ENCODE measurements at places on chromosomes 5 and 9. TPM values are rescaled to one million over a fixed set of nuclear protein-coding genes. Genes with fewer than 3 reads are reported as not detected.

DNA sequence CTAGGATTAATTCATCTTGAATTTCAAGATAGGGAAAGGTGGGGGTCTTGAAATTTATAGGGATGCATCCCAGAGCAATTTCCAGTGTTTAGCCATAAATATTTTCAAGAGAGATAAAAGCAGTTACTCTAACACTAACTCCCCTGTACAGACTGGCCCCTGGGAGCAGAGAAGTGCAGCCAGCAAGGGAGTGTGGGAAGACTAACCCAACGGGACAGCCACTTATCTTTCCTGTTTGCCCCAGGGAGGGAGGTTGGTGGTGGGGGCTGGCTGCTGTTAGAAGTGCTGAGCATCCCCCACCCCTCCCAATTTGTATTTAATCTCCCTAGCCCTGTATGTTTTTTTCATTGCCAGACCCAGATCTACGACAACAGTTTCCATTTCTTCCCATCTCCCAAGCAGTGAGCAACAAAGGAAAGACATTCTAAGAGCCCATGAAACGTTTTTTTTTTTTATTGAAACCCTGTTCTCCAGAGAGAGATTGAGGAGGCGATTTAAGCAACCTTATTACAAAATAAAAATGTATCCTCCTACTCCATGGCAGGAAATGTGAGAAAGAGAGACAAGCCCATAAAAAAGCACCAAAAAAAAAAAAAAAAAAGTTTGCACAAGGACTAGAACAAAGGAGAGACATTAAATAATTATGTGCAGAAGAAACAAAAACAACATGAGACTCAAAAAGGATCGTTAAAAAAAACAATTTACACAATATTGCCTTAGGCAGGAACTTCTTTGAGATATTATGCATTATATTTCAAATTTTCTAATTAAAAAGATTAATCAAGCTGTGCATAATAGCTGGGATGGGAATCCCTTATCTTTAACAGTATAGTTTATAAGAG lies 343.4 kb downstream of the ARHGEF28 start:
- no peak for DNase-seq

- DNase-seq: no peak
These were observed 2292.6 kb upstream of the C9orf72 start for GRCh38 chr9:29865764-29866313.

DNA sequence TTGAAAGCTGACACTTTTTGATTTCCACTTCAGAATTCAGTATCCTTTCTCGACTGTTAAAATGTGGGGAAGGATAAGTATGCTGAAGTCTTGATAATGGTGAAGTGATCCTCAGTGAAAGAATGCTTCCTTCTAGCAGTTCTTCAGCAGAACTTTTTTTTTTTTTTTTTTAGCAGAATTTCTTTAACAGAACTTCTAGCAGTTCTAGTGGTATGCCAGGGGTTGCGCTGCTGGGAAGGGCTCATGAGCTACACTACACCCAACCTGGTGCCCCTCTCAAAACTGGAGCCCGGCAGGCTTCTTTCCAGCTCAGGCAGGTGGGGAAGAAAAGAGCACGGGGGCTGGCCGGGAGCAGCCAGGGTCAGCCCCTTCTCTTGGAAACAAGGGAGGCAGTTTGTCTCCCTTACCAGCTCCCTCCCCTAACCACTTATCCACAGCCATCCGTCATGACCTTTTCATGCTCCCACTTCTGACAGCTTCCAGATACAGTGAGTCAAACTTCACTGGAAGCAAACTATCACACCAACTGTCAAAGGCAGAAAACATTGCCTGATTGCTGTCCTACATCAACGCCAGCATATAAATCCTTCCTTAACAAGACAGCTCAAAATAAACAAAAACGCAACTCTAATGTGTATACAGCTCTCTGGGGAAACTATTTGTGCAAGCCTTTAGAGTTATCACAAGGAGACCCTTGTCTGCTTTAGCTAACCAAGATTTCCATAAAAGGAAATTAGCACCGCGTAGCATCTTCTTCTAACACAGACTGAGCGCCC lies 211.5 kb downstream of the GAPVD1 start:
- DNase-seq: no peak

DNA sequence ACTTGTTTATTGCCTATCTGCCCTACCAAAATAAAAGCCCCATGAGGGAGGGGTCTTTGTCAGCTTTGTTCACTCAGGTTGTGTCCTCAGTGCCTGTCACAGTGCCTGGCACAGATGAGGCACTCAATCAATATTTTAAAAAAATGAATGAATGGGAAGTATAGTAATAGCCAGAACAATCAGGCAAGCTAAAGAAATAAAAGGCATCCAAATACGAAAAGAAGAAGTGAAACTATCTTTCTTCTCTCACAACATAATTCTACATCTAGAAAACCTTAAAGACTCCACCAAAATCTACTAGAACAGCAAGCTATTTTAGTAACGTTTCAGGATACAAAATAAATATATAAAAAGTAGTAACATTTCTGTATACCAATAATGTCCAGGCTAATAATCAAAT lies 37.8 kb upstream of the C5orf63 start:
- DNase-seq: no peak

Gene MZB1
- not detected for total RNA-seq

Gene KCTD16
- 0.10 TPM for total RNA-seq

Gene GGTA1
- not detected for total RNA-seq

Gene CARTPT
- total RNA-seq: not detected

GRCh38 chr5:151195622-151196021 lies 28.3 kb downstream of the CCDC69 start:
- DNase-seq: no peak

DNA sequence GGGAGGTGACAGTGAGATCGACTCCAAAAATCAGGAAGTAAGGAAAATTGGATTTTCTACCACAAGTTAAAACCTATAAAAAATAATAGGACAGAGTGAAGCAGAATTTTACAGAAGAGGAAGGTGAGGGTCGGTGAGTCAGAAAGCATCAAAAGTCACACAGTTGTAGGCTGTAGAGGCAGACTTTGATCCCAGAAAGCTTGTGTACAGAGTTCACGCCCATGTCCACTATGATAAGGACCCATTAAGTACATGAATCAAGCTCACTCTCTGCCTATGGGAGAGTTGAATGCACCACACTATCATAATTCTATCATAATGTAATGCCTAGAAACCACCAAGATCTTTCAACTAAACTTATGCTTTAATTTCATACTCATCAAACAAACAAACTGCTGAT lies 291.2 kb downstream of the PRELID2 start:
- DNase-seq: no peak

Gene C9
- total RNA-seq: not detected

GRCh38 chr5:20654746-20655145 lies 666.7 kb upstream of the CDH18 start:
- no peak for DNase-seq

DNA sequence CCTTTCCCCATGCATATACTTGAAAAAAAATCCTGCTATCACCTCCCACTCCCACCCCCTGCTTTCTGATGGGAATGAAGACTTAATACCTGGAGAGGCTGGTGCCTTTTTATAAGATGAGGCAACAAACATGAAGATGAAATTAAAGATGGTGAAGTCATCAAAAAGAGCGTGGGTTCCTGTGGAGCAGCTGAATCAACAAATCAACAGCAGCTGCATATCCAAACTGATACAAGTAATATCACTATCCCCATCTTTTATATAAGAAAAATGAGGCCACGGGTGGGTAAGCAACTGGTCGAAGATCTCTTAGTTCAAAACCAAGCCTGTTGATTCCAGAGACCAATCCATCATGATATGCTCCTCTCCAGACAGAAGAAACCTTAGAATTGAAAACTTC lies 268.5 kb downstream of the ENC1 start:
- no peak for DNase-seq

GRCh38 chr5:144369006-144369405 lies 198.3 kb downstream of the KCTD16 start:
- DNase-seq: no peak

Gene CDH10
- total RNA-seq: not detected

DNA sequence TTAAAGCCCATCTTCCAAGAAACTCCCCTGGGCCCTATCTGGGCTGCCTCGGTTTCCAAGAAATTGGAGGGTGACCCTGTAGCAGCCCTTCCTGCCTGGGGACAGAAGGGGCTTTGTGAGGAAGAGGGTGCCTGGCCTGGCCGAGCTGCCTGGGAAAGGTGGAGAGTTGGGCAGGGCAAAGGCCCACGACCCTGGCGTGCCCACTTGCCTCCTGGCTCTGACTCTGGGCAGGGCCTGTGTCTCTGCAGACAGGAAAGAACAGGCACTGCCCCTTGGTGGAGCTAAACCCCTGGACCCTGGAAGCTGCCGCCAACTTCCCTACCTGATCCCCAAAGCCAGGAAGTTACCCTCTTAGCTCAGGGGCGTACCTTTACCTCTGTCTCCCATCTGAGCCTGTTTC lies 149.3 kb downstream of the RGS3 start:
- DNase-seq: no peak

Gene DNM1
- total RNA-seq: 43.7 TPM

DNA sequence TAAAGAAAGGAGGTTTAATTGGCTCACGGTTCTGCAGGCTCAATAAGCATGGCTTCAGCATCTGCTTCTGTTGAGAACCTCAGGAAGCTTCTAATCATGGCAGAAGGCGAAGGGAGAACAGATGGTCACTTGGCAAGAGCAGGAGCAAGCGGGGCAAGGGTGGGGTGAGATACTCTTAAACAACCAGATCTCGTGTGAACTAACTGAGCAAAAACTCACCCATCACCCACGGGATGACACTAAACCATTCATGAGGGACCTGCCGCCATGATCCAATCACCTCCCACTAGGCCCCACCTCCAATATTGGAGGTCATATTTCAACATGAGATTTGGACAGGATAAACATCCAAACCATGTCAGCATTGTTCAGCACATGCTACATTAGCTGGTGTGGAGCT lies 89.1 kb upstream of the HAND1 start:
- DNase-seq: no peak

- DNase-seq: no peak
These were observed 1.0 kb downstream of the FAM221B start for GRCh38 chr9:35827486-35827885.

Gene ZBED3
- total RNA-seq: 6.6 TPM

DNA sequence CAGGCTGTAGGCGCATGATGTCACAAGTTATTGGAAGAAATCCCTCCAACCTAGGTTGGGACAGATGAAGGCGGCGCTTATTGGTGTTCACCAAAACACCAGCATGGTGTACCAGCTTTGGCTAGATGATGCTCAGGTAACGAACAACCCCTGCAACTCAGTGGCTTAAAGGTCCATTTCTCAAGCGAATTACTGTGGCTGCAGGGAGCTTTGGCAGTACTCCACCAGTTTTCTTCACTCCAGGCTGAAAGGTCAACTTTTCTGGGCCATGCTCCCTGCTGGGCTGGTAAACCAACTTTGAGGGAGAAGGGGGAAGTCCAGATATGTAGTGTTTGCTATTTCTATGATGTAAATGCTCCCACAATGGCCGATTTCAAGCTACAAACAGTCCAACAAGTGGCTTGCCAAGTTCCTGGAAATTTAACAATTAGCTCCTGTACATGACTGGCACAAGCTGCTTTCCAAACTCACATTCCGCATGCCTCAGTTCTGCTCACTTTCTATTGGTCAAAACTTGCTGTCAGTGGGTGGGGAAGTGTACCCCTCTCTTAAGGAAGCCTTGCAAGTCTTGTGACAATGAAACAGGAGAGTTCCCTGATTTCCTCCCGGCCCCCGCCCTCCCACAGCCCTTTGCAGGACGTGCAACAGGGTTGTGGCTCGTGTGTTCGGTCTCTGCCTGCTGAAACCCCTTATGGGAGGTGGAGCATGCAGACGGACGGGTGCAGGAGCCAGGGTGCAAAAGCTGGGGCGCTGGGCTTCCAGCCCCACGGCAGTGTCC lies 588 bp upstream of the ZBED3 start:
- peak; percentile 48 for DNase-seq

- DNase-seq: no peak
These were observed 36.7 kb downstream of the PAX5 start for GRCh38 chr9:36997414-36997813.

DNA sequence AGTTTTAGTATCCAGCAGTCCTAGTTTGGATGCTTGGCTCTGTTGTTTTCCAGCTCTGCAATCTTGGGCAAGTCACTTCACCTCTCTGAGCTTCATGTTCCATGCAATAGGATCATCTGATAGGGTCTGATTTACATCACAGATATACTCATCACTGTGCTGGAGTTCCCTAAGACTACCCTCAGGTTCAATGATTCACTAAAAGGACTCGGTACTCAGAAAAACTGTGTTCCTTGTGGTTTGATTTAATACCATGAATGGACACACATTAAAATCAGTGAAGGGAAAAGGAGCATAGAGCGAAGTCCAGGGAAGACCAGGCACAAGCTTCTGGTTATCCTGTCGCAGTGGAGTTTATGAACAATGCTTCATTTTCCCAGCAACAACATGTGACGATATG lies 119.9 kb upstream of the EFNA5 start:
- DNase-seq: no peak

DNA sequence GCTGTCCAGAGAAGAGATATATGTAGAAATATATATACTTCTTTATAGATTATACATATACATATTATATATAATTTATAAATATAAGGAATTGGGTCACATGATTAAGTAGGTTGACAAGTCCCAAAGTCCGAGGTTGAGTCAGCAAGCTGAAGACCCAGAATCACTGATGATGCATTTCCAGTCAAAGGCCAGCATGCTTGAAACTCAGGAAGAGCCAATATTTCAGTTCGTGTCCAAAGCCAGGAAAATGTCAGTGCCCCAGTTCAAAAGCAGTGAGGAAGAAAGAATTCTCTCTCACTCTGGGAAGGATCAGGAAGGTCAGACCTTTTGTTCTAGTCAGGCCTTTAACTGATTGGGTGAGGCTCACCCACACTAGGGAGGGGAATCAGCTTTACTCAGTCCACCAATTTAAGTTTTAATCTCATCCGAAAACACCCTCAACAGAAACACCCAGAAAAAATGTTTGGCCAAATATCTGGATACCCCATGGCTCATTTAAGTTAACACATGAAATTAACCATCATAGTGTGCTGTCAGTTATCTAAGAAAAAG lies 42.0 kb upstream of the LVRN start:
- no peak for DNase-seq

Data from H1 (cell line).